ENCODE measurements at places on chromosomes 2 and 18.

- DNase-seq, result no peak
Measured at GRCh38 chr2:121386707-121387106, 101.7 kb upstream of the TFCP2L1 start.

GRCh38 chr2:28613633-28614501 is 118.0 kb downstream of the PLB1 start:
- no peak for DNase-seq

GRCh38 chr18:40868110-40868858 is 1086.8 kb upstream of the PIK3C3 start:
- no peak for DNase-seq

DNA sequence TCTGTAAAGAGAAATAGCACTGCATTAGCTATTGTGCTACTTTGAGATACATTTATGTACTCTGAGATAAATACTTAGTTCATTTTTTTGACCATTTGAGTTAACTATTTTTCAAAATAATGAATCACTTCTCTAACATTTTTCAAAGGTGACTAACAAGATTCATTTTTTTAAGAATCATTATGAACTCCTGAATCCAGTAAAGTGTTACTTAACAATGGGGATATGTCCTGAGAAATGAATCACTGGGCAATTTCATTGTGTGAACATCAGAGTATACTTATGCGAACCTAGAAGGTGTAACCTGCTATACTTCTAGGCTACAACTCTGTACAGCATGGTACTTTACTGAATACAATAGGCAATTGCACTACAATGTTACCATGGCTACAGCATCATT is 355.8 kb downstream of the ARL6IP6 start:
- DNase-seq, result no peak

- no peak for DNase-seq
Measured at GRCh38 chr2:149861034-149861433, 273.5 kb upstream of the MMADHC start.

DNA sequence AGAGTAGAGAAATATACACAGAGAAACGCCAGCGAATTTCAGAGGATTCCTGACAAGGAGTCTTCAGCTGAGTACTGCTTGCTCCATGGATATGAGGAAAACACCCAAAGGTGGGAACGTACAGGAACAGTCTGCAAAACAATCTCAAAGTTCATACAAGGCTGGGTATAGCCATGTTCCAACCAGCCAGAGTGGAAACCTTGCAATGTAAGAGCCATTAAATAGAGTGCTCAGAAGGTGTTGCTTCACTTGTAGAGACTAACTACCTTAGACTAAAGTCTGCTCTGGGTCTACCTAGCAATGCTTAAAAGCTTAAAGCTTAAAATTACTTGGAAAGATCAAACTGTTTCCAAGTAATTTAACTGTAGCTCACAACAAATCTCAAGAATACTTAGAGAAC is 6.0 kb downstream of the FANCL start:
- DNase-seq, result no peak

- no peak for DNase-seq
Measured at GRCh38 chr18:13137670-13138419, 80.7 kb upstream of the LDLRAD4 start.

DNA sequence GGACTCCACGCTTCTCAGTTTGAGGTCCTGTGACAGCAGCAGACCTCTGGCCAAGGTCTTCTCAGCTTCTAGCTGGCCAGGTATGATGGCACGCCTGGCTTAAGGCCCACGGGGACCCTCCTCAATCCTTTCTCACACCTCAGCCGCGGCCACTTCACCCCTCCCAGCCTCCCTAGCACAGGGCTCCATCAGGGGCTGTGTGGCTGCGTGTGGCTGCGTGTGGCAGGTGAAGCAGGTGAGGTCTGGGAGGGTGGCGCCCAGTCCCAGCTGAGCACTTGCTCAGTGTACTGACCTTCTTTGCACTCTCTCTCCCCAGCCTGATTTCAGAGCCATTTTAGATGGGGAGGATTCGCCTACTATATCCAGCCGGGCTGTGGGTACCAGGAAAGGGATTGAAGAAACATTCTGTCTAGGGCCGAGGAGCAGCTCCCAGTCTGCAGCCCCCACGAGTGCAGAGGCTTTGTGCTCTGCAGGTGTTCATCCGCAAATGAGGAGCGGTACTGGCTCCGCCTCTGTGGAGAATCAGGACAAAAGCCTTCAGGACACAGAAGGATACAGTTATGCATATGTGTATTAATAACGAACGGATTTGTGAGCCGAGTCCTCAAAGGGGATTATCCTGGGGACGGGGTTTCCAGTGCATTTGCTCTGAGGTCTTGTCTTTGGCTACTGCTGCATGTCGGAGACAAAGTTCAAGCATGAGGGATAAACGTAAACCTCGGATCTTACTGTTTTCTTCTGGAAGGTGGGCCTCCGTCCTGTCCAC is 236.9 kb upstream of the RAB6C start:
- no peak for DNase-seq

- DNase-seq, result no peak
Measured at GRCh38 chr2:62992561-62992960, 58.1 kb upstream of the OTX1 start.

- no peak for DNase-seq
Measured at GRCh38 chr2:235287375-235287733, 206.5 kb upstream of the AGAP1 start.

DNA sequence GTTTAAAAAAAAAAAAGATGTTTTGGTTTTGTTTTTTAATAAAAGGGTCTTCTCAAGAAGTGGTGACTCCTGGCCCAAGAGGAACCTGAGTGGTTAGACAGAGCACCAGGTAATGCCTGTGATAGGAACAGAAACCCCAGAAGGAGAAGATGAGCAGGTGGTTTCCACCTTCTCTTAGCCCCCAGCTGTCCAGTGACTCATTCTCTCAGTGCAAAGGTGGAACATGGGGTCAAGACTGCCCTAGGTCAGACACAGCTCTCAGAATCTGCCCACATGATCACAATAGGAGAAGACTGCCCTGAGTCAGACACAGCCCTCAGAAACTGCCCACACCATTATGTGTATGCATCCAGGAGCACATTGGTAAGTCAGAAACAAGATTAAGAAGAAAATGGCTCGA is 61.8 kb downstream of the TBC1D8 start:
- no peak for DNase-seq

GRCh38 chr2:157245846-157246764 is 11.4 kb upstream of the GALNT5 start:
- DNase-seq, result no peak

DNA sequence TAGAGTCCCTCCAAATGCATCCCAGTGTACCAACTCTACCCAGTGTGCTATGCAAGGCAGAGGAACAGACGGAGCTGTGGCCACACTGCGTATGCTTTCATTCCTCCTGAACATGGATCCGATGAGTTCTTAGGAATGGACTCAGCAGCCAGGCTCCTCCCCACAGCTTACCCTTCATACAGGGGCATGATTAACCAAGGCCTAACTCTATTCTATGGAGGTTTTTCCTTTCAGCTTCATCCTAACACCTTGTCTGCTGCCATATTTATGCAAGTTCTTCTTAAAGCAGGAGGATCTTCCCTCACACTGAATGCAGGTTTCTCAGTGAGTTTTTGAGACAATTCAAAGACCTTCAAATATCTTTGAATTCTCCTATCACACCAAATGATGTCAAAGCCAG is 222.9 kb downstream of the MYT1L start:
- DNase-seq, result no peak

- DNase-seq, result no peak
Measured at GRCh38 chr2:231221761-231222160, 23.3 kb downstream of the ARMC9 start.

DNA sequence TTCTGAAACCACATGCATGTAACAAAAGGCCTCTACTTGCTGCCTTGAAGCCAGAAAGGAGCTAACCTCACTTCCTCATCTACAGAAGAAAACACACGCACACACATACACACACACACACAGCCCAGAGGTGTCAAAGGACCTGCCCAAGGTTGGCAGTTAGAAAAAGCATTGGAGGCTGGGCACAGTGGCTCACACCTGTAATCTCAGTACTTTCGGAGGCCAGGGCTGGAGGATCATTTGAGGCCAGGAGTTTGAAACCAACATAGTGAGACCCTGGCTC is 125.9 kb upstream of the RNF152 start:
- DNase-seq, result no peak

GRCh38 chr18:50518787-50519546 is 40.9 kb upstream of the MAPK4 start:
- no peak for DNase-seq

DNA sequence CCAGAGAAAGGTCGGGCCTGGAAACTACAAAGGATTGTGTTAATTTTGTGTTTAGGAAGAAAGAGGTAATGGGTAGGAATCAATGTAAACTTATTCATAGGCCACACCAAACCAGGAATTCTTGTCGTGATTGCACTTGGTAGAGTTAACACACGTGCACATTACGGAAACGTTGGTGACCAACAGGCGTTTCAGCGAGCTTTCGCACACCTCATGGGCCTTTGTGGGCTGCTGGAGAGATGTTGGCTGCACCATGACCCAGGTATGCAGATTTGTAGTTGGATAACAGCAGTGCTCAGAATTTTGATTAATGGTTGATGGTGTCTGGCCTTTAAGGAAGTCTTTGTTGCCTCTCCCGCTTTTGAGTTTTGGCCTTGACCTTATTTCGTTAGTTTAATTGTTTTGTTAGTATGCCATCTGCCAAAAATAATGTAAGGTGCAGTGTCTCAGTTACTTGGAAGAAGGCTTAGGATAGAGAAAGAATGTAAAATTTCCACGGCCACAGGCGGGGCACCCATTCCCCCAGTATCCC is 1.9 kb downstream of the ZNF236 start:
- DNase-seq, result no peak

DNA sequence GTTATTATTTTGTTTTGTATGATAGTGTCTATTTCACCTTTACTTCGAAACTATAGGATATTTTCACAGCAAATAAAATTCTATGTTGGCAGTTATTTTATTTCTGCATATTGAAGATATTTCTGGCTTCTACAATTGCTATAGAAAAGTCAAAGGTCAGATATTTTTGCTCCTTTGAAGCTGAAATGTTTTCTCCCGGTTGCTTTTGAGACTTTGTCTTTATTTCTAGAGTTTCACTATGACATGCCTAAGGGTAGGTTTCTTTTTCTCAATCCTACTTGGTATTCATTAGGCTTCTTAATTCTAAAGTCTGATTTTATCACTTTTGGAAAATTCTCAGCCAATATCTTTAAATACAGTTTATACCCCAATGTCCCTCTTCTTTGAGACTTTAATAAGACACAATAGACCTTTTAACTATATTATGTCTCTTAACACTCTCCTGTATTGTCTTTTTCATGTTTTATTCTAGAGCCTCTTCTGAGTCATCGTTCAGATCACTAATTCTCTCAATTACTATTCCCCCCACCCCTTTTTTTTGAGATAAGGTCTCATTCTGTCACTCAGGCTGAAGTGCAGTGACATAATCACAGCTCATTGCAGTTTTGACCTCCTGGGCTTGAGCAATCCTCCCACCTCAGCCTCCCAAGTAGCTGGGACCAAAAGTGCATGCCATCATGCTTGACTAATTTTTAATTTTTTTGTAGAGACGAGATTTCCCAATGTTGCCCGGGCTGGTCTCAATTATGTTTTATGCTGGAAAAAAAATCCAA is 50.5 kb downstream of the USP37 start:
- no peak for DNase-seq

DNA sequence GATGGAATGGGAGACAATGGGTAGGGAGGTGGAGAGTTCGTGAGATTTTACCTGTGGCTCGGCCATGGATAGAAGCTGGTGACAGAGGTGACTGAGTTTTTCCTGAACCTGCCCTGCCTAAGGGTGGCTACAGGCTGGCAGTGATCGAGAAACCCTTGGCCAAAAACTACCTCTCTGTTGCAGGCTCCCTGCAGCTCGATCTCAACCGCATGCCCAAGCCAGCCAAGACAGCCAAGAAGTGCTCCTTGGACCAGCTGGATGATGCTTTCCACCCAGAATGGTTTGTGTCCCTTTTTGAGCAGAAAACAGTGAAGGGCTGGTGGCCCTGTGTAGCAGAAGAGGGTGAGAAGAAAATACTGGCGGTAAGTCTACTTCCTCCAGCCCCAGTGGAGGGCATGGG is 225.5 kb downstream of the DYSF start:
- DNase-seq, result no peak

DNA sequence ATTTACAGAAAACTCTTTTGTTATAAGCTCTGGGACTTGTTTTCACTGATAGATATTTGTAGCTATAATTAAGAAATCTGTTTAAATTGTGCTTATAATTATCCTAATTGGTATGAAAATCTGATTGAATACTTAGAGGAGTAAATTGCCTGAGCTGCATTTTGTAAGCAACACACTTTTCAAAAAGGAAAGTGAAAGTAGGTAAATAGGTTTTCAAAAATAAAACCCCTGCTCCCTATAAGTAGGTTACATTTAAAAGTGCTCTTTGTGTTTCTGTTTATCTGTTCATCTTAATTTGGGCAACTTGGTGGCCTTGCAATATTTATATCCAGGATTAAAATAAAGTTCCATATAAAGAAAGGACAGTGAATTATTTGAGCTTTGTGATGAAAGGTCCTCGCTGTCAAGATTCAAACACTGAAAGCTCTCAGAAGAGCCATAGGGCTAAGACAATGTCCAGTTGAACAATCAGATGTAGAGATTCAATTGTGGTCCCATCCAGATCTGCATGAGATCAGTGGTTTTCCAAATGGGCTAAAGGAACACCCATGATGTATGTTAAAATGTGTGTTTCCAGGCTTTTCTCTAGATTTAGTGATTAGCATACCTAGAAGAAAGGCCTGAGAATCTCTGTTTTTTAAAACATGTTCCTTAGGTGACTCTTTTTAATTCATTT is 371.6 kb downstream of the RPRM start:
- no peak for DNase-seq

- no peak for DNase-seq
Measured at GRCh38 chr18:51070545-51070944, 40.5 kb downstream of the SMAD4 start.

All from stimulated activated CD8-positive, alpha-beta memory T cell treated with anti-CD3 and anti-CD28 coated beads, Interleukin-7, amount 100 ng/mL, for 24 hours (primary cell).